Adipocyte (in vitro differentiated cells): ENCODE measurements at places on chromosomes 6 and 20.
A peak's percentile ranks its signal among the peaks of the same experiment; 100 is the strongest.

DNA sequence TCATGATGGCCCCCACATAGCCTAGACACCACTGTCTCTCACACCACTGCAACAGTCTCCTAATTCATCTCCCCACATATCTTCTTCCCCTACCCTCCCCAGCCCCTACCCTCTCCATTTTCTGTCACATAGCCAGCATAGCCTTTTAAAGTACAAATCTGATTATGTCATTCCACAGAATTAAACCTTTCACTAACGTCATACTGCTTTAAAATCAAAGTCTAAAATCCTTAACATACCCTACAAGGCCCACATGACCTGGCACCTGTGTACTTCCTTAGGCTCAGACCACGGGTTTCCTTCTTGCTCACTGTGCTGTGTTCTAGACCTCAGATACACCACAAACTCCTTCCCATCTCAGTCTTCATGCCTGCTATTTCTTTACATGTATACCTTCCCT is 5.9 kb downstream of the OSTM1 start:
- no peak for DNase-seq

DNA sequence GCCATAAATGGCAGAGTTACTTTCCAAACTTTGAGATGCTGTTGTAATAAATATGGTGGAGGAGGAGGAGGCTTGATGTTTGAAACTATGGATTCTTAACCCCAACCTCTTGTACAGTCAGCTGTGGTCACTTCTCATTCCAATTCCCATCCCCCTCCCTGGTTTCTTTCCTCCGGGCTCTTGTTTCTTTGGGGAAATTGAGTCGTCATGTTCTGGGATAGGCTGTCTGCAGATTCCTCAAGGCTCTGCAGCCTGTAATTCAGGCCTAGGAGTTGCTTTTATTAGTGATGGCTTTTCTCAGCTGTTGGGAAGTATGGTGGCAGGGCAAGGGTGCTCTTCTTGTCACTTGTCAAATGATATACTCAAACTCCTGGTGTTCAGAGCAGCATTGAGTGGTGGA is 2.6 kb downstream of the PTK7 start:
- peak; percentile 86 for DNase-seq

DNA sequence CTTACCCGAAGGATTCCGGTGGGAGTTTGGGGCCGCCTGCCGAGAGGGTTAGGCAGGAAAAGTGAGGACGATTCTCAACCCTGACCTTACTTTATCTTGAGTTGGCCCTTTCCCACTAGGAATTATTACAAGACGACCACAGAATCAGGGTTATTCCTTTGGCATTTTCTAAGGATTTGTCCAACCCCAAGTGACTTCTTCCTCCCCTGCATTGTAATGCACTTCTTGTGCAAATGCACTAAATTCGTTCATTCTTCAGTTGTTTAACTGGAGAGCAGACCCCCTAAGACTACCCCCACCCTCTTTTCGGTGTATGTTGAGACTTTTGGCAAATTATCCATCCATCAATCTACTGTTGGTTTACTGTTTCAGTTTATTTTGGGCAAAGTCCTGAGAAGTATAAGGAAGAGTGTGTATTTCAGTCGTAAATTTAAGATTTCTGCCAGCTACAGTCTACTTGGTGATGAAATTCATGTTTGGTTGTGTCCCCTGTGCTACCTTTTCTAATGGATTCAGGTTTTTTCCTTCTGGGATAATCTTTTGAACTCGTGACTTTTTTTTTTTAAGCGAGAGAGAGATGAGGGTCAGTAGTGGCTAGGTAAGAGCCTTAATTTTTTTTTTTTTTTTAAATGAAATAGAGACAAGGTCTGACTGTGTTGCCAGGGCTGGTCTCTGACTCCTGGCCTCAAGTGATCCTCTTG is 611 bp upstream of the TMEM217 start:
- peak; percentile 37 for DNase-seq

DNA sequence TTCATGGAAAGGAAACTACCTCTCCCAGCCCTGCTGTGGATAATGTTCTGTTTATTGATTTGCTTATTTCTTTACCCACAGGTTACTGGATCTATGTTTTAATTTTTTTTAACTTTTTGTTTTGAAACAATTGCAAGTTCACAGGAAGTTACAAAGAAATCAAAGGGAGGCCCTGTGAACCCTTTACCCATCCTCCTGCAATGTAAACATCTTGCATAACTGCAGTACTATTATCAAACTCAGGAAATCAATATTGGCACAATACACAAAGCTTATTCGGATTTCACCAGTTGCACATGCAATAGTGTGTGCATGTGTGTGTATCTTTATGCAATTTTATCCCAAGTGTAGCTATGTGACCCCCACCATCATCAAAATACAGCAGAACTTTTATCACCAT is 398.0 kb downstream of the BTBD3 start:
- DNase-seq: no peak

DNA sequence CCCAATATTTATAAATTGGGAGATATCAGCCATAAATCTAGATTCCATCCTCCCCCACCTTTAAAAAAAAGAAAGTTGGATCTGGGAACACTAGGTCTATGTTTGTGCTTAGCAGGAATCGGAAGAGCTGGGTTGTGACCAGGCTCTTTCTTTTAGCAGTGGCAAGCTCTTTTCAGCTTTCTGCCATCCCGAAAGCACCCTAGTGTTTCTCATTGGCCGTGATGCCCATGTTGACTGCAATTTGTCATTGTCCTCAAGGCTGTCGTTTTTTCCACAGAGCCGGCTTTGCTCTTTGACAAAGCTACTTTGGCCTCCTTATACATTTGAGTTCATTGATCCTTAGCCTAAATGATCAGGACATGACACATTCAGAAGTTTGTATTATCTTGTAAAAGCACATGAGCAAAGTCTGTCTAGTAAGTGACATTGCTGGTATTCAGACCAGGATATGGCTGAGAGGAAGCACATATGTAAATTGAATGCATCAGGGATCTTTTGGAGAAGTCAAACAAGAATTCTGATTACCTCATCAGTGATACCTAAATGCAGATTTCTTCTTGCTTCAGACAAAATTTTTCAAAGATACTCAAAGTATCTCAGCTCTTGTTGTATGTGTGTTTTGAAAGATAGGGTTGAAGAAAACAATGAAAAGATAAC is 50.1 kb downstream of the CARMIL1 start:
- no peak for DNase-seq
